NCI-H345 (cell line): ENCODE measurements at places on chromosomes 3 and 15.

- no peak for DNase-seq
These were observed 47.9 kb upstream of the ITGA11 start for GRCh38 chr15:68479870-68480269.

DNA sequence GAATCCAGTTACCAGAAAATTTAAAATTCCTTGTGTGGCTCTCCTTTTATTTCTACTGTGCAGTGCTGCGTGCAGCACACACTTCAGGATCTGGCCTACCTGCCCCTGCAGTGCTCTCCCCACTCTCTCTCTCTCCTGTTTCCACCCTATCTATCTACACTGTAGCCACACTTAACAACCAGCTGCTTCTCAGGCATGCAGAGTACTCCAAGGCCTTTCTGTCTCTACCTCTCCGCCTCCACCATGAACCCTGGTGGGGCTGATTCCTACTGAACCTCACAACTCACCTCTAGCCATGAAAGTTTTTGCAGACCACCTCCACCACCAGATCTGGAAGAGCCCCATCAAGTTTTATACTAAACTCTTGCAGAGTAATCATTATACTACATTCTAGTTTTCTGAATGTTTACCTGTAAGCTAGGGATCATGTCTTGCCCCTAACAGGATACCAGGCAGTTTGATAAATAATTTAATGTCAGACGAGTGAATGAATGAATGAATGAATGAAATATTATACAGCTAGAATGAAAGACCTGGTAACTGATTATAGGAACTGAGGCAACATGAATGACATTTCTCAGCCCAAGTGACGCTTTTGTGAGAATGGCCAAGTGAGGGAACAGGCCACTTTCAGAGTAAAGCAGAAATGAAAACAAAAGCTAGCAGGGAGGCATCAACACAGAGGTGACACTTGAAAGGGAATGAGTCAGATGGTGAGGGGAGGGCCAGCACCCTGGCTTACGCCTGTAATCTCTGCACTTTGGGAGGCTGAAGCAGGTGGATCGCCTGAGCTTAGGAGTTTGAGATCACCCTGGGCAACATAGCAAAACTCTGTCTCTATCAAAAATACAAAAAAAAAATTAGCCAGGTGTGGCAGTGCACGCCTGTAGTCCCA is 363.5 kb downstream of the FOXP1 start:
- DNase-seq: no peak

DNA sequence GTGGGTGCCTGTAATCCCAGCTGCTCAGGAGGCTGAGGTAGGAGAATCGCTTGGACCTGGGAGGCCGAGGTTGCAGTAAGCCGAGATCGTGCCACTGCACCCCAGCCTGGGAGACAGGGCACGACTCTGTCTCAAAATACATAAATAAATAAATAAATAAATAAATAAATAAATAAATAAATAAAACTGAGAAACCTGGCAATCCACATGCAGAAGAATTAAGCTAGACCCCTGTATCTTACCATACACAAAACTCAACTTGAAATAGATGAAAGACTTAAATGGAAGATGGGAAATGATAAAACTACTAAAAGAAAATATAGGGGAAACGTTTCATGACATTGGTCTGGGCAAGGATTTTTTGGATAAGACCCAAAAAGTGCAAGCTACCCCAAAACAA is 58.0 kb downstream of the ATP13A4 start:
- no peak for DNase-seq

- DNase-seq: no peak
These were observed 170.3 kb downstream of the NSMCE3 start for GRCh38 chr15:29099131-29099880.

GRCh38 chr3:72143966-72144717 is 359.2 kb upstream of the PROK2 start:
- no peak for DNase-seq

- DNase-seq: no peak
These were observed 131.8 kb upstream of the MCTP2 start for GRCh38 chr15:94099574-94099960.

DNA sequence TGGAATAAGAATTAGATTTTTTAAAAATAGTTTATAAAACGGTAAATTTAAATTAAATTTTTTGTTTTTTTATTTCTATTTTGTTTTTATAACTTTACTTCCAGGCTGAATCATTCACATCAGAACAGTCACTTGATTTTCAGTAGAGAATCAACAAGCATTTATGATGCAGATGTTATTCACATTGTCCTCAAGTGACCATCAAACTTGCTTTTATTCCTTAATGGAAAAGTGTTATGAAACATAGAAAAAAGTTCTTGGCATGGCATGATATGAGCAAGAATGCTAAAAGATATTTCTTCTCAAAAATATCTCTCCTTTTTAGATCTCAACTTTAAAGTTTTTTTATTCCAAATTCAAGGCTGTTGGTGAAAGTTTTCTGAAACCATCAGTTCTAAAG is 70.9 kb upstream of the TGFBR2 start:
- DNase-seq: no peak

GRCh38 chr3:11513817-11514135 is 129.9 kb downstream of the VGLL4 start:
- no peak for DNase-seq

- peak; percentile 19 for DNase-seq
These were observed 230.0 kb downstream of the ERC2 start for GRCh38 chr3:56238299-56238698.

GRCh38 chr3:152385761-152386160 is 117.0 kb downstream of the MBNL1 start:
- no peak for DNase-seq

DNA sequence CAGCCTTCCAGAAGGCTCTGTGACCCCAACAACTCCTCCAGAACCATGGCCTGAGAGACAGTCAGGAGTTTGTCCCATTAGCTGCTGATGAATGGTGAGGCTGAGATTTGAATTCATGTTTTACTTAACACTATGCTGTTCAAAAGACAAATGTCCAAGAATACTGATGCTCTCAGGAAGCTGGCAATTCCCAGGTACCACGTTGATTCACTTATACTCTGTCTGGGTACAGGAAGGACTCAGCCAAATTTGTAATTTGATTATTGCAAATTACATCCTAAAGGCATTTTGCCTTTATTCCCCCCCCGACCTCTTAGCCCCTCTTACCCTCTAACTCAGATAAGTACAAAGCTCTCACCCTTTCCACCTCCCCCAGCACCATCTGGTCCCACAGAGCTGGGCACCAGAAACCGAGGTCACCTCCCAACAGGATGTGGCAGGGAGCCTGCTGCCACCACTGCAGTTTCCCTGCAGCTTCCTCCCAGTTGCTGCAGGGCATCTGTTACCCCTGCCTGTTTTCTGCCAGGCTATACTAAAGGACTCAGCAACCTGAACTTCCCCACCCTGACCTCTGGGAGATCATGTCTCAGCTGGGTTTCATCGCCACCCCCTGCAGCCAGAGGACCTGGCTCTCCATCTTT is 33.6 kb downstream of the EAF1 start:
- no peak for DNase-seq

GRCh38 chr15:33309602-33310276 is 1.0 kb upstream of the RYR3 start:
- peak; percentile 37 for DNase-seq

DNA sequence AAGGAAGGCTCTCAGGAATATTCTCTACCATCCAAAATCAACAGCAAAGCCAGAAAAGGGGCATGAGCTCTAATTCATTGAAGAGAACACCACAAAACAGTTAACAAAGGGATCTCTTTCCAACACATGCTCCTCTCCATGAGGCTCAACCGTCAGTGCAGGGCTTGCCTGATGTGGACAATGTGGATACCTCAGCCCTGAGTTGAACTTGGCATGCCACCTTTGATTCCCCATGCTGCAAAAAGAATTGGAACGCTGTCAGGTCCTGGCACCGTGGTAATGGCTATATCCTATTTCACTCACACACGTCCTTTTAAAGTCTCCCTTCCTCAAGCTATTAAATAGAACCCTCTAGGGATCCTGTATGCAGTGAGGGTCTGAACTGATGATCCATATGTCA is 30.7 kb upstream of the IP6K2 start:
- DNase-seq: no peak
